Activated T-helper 1 cell treated with anti-CD3 and anti-CD28 coated beads, Interleukin-2, amount 50 U/mL, for 16 hours (primary cell): ENCODE measurements at places on chromosomes 7 and 10.

GRCh38 chr10:127978481-127978880 is 71.6 kb downstream of the PTPRE start:
- no peak for DNase-seq

DNA sequence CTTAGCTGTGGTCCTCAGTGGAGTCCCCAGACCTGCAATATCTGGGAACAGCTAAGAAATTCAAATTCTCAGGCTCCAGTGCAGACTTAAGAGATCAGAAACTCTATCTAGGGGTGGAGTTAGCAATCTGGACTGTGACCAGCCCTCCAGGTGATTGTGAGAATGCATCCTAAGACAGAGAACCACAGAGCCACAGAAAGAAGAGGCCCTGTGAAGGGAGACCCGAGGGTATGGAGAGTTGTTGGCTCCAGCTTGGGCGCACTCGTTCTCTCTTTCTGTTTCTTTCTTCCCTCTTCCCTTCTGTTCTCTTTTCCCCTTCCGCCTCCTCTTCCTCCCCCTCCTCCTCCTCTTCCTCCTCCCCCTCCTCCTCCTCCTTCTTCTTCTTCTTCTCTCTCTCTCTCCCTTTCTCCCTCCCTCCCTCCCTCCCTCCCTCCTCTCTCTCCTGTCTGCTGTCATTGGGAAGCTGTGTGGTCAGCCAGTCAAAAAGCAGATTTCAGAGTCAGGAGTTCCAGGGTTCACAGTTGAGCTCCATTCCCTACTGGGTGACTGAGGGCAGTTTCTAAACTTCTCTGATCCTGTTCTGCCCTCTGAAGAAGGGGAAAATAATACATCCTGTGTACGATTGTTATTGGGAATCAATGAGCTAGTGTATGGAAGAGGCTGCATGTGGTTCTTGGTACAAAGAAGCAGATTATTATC is 62.1 kb upstream of the STEAP1B start:
- DNase-seq, result no peak

DNA sequence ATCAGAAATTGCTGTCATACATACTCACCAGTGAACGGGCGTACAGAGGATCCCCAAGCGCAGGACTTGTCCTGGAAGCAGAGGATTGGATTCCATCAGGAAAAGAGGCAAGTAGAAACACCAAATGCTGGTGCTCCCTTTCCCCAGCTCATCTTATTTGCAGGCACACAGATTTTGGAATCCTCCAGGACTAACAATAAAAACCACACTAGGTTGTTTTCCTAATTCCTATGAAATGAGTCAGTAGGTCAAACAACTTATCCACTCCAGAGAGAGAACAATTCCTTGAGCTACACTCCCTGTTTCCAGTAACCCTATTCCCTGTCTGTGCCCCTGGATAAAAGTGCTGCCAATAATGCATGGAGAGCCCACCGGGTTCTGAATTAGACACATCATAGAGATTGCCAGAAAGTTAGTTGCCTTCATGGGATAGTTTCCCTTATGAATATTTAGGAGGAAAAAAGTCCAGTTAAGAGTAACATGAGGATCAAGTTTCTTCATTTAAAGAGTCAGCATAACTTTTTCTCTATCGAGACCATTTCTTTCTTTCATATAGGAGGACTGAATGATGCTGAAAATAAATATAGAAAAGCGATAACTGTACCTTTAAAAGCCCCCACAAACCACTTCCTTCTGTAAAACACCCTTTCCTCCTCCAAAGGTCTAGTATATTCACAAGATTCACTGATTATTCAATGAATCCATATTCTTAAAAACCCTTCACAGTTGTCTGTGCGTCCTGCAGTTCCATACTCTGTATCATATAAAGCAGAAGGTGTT is 178.3 kb upstream of the KLF14 start:
- no peak for DNase-seq

DNA sequence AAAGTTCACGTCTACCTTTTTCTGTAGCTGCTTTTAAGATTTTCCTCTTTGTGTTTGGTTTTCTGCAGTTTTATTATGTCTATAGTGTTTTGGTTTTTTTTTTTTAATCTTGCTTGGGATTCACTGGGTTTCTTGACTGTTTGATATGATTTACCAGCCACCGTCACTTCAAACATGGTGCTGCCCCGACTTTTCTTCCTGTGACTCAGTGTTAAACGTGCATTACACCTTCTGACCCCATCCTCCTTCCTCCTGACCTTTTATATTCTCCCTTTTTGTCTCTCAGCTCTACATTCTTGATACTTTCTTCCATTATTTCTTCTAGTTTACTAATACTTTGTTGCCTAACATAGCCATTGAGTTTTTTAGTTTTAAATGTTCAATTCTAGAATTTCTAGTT is 61.5 kb downstream of the GNA12 start:
- no peak for DNase-seq

DNA sequence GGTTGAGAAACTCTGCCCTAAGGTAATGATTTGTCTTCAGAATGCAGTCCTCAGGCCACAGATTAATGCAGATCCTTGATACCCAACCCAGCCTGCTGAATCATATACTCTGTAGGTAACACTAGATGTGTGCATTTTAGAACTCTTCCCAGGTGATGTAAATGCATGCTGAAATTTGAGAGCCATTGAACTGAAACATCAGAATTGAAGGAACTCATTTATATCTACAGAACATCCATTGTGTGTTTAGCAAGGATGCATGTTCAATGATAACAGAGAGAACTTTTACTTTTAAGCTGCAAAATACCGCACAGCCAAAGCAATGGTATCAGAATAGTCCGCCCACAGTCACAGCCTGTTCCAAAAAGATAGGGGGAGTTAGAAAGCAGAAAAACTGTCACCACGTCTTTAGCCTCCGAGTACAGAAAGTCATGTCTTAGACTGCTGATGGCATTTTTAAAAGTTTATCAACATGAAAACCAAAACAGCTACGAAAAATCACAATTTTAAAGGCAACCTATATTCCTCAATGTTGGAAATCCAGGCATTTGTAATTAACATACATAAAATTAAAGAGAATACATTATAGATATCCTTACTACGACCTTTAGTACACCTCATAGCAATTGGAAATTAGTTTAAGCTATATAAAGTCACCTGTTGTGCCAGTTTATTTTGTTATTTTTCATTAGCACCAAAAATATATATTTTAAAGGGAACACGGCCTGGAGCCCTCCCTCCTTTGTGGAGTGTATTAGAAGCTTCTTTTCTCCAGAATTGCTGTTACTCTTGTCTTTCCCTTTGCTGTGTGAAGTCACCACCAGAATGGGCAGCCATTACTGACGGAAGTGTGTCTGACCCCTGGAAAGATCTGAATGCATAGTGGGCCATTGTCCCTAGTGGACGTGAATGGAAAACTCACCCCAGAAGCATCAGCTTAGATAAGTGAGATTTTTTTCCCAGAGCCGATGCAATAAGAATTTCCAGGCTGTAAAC is 65.8 kb upstream of the PRKAR2B start:
- no peak for DNase-seq

- DNase-seq, result no peak
Measured at GRCh38 chr10:51747216-51747615, 47.8 kb upstream of the CSTF2T start.

GRCh38 chr10:49257154-49257553 is 41.8 kb upstream of the C10orf71 start:
- DNase-seq, result no peak

- DNase-seq, result peak; percentile 6
Measured at GRCh38 chr7:132771301-132771730, 195.0 kb upstream of the PLXNA4 start.
